Inflammatory macrophage treated with lipopolysaccharide for 1 hour (primary cell): ENCODE measurements at places on chromosomes 13 and 19.

GRCh38 chr19:37932985-37933936 lies 26.3 kb downstream of the SIPA1L3 start:
- DNase-seq = peak; percentile 31

- no peak for DNase-seq
These were observed 36.9 kb upstream of the C19orf12 start for GRCh38 chr19:29751932-29752331.

GRCh38 chr13:70941454-70941853 lies 833.2 kb upstream of the KLHL1 start:
- no peak for DNase-seq

DNA sequence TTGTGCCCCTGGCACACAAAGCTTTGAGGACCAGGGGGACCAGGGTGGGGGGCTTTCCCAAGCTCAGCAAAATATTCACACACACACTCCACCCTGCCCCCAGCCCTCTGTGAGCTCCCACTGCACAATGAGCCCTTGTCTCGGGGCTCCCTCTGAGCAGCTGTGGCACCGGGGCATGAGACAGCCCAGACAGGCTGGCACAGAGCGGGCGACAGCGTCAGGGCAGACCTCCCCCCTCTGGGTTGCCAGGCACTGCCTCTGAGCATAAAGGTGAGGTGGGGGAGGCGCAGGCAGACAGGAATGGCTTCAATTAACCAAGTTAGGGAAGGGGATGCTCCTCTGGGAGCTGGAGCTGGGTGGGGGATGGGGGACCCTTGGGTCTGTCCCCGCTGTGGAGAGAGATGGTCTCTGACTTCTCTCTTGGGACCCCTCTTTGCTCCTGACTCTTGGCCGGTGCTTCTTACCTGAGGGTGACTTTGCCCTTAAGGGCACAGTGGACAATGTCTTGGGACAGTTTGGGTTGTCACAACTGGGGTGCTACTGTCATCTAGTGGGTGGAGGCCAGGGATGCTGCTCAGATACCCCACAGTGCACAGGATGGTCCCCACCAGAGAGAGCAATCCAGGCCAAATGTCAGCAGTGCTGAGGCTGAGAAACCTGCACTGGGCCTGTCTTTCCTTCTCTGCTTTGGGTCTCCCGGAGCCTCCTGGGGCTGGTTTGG lies 30.3 kb downstream of the LYL1 start:
- DNase-seq = no peak

DNA sequence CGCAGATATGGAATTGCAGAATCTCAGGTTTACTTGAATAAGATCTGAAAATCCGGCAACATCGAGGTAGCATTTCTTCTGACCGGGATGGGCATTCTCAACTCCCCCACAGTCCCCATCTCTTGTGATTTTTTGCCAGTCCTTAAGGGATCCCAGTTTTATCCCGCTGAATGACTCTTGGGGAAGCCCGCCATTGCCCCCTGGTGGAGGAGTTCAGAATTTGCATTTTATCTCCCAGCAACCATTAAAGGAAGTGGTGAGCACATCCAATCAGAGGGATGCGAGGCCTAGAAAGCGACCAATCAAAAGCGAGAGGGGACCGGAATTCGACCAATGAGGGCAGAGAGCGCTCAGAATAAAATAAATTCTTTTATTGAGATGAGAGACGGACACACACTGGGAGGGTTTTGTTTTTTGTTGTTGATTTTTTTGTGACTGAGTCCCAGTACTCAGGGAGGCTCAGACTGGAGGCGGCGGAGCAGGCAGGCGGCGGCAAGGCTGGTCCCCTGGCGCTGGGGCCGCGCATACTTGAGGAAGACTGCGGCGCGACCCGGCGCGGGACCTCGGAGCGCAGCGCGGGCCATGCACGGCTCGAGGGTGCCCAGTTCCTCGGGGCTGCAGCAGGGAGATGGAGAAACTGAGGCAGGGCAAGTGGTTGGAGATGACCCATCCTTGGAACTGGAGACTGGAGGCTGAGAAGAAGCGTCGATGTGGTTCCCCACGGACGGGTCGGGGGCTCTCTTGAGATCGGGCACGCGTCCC lies 3.9 kb upstream of the TTC9B start:
- peak; percentile 87 for DNase-seq

DNA sequence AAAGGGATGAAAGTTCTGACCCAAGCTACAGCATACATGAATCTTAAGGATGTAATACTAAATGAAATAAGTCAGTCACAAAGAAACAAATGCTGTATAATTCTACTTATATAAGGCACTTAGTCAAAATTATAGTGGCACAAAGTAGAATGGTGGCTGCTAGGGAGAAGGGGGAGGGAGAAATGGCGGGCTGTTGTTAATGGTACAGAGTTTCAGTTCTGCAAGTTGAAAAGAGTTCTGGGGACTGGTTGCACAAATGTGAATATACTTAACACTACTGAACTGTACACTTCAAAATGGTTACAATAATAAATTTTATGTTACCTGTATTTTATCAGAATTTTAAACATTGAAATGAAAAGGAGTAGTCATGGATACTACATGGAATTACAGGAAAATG lies 48.9 kb upstream of the CLDN10 start:
- no peak for DNase-seq

DNA sequence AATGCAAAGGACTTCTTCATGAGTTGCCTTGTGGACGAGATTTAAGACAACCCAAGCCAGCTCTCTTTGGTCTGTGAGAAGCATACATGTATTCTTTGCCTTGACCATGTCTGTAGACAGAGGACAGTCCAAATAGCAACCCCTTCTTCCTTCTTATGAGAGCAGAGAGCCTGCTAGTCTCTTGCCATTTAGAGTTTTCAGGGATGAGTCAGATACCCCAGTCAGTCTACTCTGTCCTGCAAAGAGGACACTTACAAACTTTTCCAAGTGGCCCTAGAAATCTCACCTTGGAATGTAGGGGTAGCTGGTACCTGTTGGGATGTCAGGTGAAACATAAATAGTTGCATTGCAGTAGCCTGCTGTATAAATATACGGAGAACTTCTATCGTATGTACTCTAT lies 36.7 kb downstream of the DNAJC3 start:
- DNase-seq = no peak

GRCh38 chr13:68708336-68708908 lies 1399.2 kb upstream of the ATXN8OS start:
- DNase-seq = no peak
